Stimulated activated CD8-positive, alpha-beta memory T cell treated with anti-CD3 and anti-CD28 coated beads, Interleukin-4, amount 100 ng/mL, for 4 hours (primary cell): ENCODE measurements at places on chromosomes 3 and 15.

- DNase-seq, result no peak
Observed at GRCh38 chr15:31977812-31978661, 52.3 kb upstream of the CHRNA7 start.

DNA sequence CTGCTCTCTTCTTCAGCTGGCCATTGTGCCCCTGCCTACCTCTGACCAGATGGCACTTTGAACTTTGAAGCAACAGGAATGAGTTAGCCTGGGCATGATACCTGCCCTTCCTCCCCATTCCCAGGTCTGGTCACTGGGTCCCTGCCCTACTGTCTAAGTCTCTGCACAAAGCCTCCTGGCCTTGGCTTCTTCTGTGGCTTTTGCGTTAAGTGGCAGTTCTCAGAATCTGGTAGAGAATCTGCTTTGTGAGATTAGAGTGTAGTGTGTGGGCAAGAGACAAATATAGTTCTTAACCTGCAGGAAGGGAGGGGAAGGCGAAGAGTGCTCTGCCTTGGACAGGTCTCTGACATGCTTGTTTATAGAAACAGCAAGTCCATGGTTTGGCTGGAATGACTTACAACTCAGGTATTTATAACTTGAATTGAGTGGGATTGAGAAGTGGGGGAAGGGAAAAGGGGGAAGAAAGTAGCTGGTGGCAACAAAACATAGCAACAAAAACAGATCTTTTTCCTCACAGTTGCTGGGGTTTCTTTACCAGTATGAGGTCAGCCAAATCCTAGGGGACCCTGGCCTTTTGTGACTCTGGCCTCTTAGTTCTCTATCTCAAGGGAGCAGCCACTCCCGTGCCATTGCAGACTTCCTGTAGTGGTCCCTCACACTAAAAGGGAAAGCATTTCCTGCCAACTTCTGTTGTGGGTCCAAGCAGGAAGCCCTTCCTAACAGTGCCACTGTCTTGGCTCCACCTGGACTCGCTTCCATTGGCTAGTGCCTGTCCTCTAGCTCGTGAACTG is 16.7 kb downstream of the MAPKBP1 start:
- DNase-seq, result no peak

DNA sequence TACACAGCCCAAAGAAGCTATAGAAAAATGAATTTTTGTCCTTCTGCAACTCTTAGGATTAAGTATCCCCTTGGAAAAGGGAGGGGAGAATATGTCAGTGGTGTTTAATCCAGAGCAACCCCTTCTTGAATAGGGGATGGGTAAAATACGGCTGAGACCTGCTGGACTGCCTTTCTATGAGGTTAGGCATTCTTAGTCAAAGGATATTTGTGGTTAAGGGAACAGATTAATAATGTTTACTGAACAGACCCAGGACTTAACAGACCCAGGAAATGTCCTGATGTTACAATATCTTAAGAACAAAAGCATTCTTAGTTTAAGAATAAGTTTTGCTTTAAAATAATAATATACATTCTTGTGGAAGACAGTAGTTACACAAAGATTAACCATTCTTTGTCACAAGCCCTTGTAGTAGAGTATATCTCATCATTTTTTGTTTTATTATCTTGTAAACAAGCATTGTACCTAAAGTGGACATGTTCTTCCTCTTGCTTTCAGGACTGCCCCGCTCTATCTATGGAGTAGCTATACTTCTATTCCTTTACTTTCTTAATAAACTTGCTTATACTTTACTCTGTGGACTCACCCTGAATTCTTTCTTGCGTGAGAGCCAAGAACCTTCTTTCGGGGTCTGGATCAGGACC is 43.8 kb upstream of the B3GALNT1 start:
- no peak for DNase-seq

- no peak for DNase-seq
Observed at GRCh38 chr3:86973440-86973839, 17.5 kb downstream of the VGLL3 start.

DNA sequence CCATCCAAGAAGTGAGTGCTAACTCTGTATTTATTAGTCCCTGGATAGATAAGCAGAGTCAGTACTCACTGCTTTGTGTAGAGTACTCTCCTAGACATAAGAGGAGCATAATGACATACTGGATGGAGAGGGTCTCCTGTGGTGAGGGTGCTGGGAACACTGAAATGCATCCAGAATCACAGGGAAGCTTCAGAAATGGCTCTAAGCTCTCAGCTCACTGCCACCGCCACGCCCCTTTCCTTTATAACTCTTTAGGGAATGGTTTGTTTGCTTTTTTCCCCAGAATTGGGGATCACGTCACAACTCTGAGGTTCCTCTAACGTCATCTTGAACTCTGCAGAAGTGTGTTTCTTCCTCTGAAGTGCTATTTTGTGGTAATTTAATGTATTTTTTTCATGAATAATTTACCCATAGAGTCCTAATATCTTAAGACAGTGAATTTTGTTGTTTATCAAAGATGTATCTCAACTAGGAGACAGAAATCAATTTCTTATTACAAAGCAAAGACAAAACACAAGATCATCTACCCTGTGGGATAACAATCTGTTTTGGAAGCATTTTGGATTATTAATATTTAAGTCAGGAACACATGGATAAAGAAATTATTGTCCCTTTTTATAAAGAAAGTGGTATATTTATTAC is 154.6 kb downstream of the PTPRG start:
- DNase-seq, result no peak

DNA sequence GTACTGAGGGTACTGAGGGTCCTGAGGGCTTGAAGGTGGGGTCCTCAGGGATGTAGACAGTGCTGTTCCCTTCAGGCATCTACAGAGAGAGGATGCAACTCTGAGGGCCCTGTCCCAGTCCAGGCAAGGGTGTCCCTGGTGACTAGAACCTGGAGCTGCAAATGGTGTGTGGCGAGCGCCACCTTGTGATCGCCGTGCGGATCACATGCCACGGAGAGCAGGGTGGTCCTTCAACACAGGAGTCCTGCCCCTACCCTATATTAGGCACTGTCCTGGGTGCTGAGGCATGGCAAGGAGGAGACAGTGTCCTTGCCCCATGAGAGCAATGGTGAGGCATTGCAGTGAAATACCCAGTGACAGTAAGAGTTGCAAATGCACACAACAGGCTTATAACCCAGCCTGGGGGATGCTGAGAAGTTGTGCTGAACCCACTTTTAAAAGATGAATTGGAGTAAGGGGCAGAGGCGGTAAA is 23.6 kb downstream of the RHCG start:
- DNase-seq, result no peak

GRCh38 chr3:57150113-57150581 is 15.0 kb downstream of the IL17RD start:
- no peak for DNase-seq

DNA sequence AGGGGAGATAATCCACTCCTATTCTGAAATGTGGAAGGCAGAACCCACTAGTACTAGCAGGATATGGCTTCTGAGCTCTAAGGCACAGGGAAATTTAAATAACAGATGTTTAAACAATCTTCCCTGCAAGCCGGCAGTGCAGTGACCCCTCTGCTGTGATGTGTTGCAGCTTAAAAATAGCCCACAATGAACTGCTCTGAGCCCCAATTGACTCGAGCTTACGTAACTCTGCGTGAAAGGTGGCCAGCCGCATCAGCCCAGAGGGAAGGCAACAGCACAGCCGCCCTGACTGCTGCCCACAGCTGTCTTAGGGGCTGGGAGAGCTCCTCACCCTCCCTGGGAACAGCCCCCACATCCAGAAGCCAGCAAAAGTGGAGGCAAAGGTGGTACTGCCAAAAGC is 12.5 kb upstream of the CAMKV start:
- no peak for DNase-seq

- DNase-seq, result no peak
Observed at GRCh38 chr3:99534951-99535704, 103.3 kb upstream of the COL8A1 start.

- DNase-seq, result no peak
Observed at GRCh38 chr15:98062869-98063268, 102.4 kb downstream of the ARRDC4 start.

- DNase-seq, result no peak
Observed at GRCh38 chr15:49810720-49811119, 189.9 kb downstream of the DTWD1 start.

GRCh38 chr3:155354658-155355057 is 61.2 kb upstream of the STRIT1 start:
- DNase-seq, result no peak

- no peak for DNase-seq
Observed at GRCh38 chr3:77795013-77795412, 755.1 kb downstream of the ROBO2 start.

DNA sequence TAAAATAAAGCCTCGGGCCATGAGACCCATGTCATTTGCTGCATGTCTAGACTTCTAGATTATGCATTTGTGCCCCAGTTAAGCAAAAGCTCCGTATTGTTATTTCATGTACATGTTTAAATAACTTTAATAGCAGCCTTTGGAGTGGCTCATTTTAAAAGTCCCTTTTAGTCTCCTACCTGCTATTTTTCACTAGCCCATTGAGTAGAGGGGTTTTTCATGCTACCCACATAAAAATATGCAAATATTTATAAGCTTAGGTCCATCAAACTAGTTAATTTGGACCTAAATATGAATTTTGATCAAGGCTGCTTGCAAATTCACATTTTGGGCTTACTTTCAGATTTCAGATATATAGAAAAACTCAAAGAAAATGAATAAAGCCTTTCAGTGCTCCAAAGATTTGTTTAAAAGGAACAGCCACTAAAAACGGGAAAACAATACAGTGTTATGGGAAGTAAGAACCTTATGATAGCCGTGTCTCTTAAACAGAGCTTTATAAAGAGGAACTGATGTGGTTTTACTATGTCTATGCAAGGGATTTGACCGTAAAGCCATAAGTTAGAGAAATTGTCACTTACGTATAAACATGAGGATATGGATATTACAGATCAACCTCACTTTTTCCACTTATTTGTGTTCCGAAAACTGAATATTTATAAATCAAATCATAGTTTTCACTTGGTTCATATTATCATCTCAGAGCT is 30.0 kb downstream of the FILIP1L start:
- DNase-seq, result no peak

DNA sequence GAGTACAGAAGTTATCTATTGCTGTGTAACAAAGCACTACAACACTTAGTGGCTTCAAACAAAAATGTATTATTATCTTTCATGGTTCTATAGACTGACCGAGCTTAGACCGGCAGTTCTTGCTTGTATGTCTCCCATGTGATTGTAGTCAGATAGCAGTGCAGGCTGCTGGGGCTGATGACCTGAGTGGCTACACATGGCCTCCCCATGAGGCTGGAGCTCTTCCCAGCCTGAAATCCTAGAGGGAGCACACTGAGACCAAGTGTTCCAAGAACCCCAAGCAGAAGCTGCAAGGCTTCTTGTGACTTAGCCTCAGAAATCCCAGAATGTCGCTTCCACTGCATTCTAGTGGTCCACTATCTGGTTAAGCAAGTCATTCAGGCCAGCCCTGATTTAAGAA is 141.2 kb upstream of the TLE3 start:
- no peak for DNase-seq

DNA sequence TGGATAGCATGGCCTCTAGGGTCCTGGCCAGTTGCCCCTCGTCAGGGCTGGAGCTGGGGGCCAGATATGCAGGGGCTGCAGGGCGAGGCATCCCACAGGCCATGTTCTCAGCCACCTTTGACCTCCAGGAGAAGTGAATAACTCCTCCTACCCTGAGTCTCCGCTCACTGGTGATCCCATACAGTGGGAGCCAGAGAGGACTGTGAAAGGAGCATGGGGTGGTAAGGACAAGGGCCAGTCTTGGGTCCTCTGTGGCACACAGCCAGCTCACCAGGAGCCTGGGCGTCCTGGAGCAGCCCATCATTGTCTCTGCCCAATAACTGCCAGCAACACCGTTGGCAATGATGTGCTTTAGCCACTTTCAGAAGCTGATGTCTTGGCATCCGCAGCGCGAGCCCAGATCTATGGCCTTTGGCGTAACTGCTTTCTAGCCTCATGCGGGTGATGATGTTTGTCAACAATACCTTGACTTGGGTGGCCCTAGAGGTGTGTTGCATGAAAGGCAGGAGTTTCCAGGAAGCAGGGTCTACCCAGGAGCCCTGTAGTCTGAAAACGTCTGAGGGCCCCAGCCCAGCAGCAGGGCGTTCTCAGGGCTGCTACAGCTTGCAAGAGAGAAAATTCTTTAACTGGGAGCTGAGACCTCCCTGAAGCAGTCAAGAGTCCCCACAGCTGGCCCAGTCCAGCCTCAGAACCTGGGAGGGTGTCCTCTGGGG is 61.1 kb upstream of the IQSEC1 start:
- no peak for DNase-seq

GRCh38 chr15:60124460-60125070 is 120.5 kb downstream of the FOXB1 start:
- no peak for DNase-seq

- no peak for DNase-seq
Observed at GRCh38 chr3:45724911-45725310, 35.7 kb downstream of the SACM1L start.

DNA sequence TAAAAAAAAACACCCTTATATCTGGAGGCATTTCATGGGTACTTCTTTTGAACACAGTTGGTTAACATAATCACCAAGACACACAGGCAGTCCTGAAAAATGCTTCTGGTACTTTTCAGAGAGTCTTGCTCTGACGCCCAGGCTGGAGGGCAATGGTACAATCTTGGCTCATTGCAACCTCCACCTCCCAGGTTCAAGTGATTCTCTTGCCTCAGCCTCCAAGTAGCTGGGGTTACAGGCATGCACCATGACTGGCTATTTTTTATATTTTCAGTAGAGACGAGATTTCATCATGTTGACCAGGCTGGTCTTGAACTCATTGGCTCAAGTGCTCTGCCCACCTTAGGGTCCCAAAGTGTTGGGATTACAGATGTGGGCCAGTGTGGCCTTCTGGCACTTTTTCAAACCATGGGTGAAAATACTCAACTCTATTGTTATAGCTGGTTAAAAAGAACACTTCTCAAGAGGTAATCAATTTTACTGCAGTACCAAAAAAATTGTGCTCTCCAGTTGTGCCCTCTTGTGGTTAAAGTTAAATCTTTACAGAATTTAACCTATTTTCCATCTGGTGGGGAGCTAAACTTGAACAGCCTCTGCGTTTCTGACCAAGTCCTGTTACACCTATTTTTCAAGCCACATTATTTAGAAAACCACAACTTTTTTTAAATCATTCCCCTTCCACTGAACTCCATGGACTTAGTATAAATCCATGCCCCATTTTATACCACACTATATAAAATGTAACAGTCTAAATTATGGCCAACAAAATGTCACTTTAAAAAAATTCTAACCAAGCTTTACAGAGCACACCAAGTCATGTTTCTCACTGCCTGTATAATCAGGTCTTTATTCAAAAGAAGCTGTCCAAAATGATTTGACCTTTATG is 1.2 kb upstream of the SNAPC5 start:
- DNase-seq, result no peak
